Lower lobe of right lung (tissue), 2 donors: ENCODE measurements at places on chromosomes 5 and 9. TPM values are rescaled to one million over a fixed set of nuclear protein-coding genes. Genes with fewer than 3 reads are reported as not detected.
A peak's percentile ranks its signal among the peaks of the same experiment; 100 is the strongest.

DNA sequence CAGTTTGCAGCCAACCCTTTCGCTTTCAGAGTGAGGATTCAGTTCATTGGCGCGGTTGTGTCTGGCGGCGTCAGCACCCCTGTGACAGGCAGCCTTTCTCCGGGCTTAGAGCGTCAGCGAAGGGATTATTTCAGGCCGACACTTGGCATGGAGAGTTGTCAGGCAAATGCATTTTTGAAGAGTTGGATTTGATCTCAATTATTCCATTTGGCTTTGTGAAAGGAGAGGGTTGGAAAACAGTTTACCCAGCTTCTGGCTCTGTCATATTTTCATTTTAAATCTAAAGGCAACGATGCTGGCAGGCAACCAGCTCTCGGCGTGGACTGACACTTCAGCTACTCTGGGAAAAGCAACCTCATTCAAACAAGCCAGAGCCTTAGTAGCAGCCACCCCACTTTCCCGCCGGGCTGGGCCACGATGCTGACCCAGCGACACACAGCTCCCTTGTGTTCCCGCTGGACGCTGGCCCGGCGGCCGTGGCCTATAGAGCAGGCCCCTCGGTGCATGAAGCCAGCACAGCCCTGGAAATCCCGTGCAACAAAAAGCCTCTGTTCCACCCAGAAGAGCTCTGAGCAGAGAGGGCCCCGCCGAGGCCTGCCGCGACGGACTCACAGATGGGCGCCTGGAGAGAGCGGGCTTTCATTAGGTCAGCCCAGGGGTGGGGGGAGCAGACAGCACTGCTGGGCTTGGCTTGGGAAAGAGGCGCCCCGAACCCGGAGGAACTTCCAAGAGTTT is 28.9 kb upstream of the LPCAT1 start:
- no peak for DNase-seq

DNA sequence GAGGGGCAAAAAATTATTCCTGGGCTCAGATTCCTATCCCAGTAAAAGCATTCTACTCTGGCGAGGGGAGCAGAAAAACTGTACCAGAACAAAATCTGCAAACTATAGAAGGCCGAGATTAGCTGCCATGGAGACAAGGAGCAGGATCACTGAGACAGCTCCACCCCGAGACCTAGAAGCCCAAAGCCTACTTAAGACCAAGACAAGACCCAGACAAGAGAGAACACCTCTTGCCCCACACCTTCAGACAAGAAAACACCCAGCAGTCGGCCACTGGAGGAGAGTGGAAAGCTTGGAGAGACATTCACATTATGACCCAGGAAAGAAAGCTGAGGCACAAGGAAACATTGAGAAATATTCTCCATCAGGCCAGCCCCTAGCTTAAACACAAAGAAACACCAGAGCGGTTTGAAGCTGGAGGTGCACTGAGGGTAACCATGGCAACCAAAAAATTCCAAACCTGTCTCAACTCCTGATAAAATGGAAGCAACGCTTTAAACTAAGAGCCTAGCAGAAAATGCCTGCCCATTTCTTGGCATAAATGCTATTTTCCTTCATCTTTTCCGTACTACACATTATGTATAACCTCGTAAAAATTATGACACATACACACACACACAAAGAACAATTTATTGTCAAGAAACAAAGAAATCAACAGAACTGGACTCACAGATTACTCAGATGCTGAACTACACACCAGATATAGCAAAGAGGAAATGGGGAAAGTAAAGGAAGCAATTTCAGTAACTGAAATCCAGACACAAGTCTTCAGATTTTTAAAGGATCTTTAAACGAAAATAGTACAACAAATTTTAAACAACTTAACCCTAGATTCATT is 53.8 kb upstream of the FTMT start:
- no peak for DNase-seq

GRCh38 chr5:88190106-88190834 is 78.4 kb downstream of the TMEM161B start:
- DNase-seq: no peak

DNA sequence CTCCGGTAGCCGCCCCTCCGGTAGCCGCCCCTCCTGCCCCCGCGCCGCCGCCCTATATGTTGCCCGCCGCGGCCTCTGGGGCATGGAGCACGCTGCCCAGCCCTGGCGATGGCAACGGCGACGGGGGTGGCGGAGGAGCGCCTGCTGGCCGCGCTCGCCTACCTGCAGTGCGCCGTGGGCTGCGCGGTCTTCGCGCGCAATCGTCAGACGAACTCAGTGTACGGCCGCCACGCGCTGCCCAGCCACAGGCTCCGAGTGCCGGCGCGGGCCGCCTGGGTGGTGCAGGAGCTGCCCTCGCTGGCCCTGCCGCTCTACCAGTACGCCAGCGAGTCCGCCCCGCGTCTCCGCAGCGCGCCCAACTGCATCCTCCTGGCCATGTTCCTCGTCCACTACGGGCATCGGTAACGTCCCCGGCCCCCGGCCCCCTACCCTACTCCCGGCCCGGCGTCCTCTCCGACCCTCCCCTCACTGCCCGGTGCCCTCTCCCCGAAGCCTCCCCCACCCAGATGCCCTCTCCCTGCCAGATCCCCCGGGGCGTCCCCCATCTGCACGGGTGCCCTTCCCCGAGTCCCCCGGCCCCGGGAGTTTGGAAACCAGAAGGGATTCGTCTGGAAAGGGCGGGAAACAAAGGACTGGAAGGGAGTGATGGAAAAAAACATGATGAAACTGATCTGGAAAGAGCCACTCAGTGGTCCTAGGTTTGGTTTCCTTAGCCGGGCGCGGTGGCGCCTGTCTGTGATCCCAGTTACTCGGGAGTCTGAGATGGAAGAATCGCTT is 417 bp downstream of the SRD5A1 start:
- no peak for DNase-seq

- DNase-seq: no peak
Measured at GRCh38 chr5:149080294-149080693, 17.4 kb upstream of the SH3TC2 start.

DNA sequence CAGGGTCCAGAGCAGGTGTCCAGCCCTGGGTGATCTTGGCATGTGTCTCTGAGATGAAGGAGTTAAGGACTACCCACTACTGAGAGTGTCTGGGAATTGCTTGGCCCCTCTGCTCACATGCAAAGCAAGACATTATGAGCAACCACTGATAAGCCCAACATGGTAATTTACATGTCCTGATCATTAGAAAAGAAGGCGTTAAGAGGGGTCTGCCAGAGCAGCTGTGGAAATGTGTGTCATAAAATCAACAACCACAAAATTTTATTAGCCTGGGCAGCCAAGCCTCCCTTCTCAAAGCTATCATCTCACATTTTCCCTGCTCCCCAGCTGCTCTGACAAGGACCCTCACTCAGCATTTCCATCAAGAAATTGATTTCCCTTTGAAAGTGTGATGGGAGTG is 351.0 kb downstream of the SPOCK1 start:
- no peak for DNase-seq

DNA sequence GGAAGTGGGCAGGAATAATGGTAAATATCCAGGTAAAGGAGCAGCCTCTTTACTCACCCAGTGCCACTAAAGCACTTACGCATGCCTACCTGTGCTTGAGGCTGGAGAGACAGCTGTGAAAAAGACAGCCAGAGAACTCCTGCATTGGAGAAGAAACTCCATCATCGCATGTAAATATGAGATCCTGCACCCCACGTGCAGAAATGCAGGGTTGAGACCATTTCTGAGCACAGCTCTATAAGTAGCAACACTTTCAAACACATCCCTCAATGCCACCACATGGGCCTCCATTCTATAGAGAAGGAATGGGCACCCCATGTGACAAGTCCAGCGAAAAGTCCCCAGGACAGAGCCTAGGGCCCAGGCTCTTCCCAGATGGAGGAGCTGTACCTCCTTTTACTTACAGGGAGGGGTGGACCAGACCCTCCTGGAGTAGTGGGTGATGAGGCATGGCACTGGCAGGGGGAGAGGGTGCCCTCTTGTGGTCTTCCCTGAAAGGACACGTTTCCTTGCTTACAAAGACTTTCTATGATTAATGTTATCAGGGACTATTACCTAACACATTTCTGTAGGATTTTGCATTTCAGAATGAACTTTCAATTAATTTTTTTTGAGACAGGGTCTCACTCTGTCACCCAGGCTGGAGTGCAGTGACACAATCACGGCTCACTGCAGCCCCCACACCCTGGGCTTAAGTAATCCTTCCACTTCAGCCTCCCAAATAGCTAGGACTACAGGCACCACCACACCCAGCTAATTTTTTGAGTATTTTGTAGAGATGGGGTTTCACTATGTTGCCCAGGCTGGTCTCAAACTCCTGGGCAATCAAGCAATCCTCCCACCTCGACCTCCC is 55.3 kb upstream of the IL17B start:
- DNase-seq: no peak

- peak; percentile 4 for DNase-seq
Measured at GRCh38 chr5:179131321-179131835, 71.2 kb downstream of the ZNF354C start.

DNA sequence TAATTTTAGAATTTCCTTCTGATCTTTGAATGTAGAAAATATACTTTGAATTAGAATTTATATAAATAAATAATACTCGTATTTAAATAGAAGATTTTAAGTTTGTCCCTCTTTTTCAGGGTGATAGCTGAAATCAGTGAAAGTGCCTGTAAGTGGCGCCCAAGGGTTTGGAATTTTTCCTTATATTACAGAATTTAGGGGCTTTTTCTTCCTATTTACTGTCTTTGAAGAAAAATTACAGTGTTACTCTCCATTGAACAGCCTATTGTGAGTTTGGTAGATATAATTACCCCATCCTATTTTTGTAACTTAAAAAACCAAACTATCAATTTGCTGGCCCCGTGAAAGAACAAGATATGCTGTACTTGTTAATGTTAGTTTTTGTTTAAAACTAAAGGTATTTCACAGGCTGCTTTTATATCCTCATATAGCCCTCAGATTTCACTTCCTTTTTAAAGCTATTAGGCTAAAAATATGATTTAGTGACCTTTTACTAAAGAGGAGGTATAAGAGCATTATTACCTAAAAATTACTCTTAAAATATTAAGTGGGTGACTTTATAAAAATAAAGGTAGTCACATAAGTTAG is 3.2 kb downstream of the MAP3K1 start:
- no peak for DNase-seq

- DNase-seq: no peak
Measured at GRCh38 chr9:801399-802071, 40.0 kb upstream of the DMRT1 start.

GRCh38 chr9:125460883-125461635 is 199.4 kb downstream of the GAPVD1 start:
- no peak for DNase-seq

GRCh38 chr9:124913378-124913777 is 27.5 kb downstream of the GOLGA1 start:
- DNase-seq: no peak

DNA sequence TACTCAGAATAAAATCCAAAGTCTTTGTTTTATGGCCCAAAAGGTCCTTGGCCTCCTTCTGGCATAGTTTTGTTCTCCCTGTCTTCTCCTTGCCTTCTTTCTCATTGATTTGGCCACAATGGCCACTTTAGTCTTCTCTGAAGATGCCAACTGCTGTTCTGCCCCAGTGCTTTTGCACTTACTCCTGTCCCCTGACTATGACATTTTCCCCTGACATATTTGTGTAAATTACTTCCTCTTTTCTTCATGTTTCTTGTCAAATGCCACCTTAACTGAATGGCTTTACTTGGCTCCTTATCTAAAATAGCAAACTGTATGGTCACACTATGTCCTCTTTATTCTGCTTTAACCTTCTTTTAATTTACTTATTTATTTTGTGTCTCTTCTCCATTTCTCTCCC is 484.7 kb upstream of the ARRDC3 start:
- DNase-seq: no peak

GRCh38 chr5:142697356-142698255 is 11.7 kb upstream of the FGF1 start:
- DNase-seq: no peak

DNA sequence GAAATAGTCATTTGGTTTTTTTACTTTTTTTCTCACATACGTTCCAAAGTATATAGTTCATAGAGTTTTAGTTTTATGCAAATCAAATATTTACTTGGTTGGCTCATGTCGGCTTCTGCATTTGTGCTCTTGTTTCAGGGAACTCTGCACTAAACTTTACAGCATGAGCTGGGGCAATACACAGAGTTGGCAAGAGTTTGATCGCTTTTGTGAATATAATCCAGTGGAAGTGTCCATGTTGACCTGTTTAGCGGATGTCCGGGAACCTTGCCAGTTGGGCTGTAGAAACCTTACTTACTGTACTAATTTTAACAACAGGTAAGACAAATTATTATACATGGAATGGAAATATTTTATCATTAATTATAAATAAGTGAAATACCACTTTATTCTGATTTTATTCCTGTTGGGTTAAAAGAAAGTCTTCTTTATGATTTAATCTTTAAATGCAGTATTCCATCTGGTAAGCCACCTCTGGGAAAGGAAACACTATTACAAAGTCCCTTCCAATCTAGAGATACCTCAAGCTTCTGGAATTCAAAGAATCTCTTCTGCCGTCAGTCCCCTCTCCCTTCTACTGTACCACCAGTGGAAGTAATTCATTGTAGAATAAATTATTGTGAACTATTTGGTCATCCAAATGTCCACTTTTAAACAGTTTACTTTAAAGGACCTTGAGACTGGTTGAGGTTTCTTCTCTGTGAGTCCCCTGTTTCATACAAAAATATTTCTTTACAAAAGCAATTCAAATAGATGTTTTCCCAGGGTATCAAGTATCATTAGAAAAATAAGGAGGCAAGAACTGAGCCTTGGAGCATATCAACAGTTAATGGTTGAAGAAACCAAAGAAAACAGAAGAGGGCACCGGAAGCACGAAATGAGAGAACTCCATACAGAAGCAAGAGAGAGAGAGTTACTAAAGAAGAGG is 45.2 kb upstream of the GLIPR2 start:
- no peak for DNase-seq

- no peak for DNase-seq
Measured at GRCh38 chr9:2495221-2496005, 126.2 kb upstream of the VLDLR start.

The NAIP gene
- total RNA-seq: 43.9 TPM

The PRELID1 gene
- total RNA-seq: 101 TPM

The EQTN gene
- total RNA-seq: not detected

The PCDHB5 gene
- 1.8 TPM for total RNA-seq

The CDC25C gene
- total RNA-seq: 0.47 TPM

The TMEM174 gene
- total RNA-seq: not detected

The LCN6 gene
- total RNA-seq: 2.9 TPM
